ENCODE measurements at places on chromosomes 1 and 21.

- no peak for DNase-seq
Observed at GRCh38 chr1:32178380-32179192, 889 bp upstream of the TXLNA start.

- peak; percentile 55 for DNase-seq
Observed at GRCh38 chr1:202154766-202155477, 5.5 kb downstream of the PTPN7 start.

DNA sequence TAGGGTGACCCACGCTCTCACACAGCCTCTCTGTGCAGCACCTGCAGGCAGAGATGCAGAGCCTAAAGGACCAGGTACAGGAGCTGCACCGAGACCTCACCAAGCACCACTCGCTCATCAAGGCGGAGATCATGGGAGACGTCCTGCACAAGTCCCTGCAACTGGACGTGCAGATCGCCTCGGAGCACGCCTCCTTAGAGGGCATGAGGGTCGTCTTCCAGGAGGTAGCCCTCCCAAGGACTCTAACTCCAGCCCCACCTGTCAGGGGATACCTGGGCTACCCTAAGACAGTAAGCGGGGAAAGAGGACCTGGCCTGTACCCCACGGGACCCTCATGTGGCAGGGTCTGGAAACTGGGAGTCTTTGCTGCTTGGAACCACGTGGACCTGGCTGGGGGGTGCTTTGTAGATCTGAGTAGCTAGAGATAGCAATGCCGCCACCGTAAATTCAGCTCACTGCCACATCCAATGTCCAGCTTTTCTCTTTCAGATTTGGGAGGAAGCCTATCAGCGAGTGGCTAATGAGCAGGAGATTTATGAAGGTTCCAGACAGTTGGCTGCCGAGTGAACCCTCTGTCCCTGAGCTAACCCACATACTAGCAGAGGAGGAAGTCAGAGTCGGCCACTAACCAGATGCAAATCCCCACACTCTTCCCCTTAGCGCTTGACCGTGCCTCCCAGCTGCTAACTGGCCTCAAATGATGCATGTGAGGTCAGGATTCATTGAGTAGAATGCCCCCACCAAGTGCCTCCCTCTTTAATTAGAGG, 6.5 kb downstream of the RNF207 start:
- DNase-seq: no peak

DNA sequence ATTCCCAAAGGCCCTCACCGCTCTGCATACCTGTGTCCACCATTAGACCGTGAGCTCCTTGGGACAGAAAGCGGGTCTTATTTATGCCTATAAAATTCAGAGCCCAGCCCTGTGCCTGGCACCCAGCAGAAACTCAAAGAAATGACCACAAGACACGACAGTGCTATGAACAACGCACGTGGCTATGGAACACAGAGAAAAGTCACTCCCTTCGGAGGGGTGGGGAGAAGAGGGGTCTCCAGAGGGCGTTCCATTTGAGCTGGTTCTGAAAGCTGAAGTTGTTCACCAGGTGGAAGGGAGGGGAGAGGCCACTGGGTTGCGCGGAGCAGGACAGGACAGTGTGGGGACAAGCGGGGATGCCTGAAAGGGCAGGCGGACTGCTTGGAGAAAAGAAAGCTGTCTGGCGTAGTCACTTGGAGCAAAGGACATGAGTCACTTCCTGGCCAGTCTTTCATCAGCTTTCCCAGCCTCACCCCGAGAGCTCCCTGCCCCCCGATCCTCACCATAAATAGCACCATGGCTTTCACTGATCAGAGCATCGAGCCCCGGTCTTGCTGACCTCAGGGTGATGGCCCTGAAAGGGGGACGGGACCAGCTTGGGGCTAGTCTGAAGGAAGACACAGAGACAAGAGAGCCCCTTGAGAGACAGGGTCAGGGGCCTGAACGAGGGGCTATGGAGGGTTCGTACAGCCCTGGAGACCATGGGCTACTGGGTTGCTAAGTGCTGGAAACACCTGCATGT, 28.5 kb downstream of the ECE1 start:
- no peak for DNase-seq

- no peak for DNase-seq
Observed at GRCh38 chr1:218785928-218786327, 387.8 kb upstream of the LYPLAL1 start.

DNA sequence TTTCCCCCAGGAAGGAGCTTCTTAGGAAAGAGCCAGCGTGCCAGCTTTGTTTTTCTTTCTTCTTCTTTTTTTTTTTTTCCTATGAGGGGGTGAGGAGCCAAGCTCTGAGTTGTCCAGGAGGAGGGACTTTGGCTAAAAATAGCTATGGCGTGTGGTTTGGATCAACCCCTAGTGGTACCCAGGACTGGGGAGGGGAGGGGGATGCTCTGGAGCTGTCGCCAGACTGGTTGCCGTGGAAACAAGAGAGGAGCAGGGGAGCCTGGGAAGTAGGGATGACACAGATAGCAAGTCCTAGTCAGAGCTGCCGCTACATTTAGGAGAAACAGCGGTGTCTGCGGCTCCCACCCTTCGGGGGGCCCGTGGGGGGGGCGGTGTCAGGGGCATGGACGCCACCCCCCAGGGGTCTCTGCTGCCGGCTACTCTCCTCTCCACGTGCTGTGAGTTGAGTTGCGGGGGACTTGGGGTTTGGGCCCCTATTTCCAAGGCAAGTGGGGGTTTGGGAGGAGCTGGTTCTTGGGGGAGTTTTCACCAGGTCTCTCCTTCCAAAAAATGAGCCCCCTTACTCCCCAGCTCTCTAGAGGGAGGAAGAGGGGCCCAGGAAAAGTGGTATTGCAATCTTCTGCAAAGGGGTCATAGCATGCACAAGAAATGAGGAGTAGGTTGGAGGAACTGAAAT, at the start of gene KCNJ9:
TSS of gene KCNJ9 (plus strand) at position 278 of the 676 bp plus-strand sequence. CDS start 2,493 bp downstream, outside the sequence.
- DNase-seq: no peak

DNA sequence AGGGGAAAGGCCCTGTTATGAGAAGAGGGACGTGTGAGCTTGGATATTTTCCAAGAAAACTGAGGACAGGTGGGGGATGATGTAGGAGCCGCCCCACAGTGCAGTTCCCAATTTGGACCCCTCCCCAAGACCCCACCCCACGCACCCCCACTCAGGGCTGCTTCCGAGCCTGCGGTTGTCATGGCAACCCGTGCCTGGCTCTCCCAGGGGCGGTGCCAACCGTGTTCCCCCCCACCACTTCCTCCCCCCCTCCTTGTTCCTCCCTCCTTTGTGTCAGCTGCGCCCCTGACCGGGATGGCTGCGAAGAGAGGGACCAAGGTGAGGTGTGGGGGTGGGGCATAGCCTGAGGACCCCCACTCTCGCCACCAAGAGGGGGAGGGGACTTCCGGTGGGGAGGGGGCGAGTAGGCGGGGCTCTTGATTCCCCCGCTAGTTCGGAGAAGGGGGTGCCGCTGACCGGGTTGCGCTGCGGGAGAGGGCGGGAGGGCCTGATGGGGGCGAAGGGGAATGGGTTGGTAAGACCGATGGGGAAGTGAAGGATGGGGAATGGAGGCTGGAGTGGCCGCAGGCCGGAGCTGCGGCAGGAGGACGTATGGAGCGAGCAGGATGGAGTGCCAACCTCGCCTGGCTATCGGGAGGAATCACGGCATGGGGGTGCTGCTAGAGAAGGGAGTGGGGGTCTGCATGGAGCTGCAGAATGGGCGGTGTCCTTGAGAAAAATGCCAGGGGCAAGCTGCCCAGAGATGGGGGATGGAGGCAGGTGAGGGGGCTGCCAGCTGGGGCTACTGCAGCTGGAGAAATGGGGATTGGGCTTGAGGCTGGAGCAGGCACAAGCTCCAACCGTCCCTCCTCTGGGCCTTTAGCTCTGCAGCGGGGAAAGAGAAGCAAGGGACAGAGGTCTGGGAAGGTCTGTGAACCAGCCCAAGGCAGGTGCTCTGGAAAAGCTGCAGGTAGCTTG, 953 bp downstream of the TRIM46 start:
- DNase-seq: peak; percentile 70

GRCh38 chr1:11478571-11479374, at the start of gene DISP3:
DISP3 (plus strand) TSS chr1:11479155; CDS start chr1:11500993, 21,838 bp downstream.
- DNase-seq: peak; percentile 48

- DNase-seq: no peak
Observed at GRCh38 chr21:43951911-43952703, 60.0 kb upstream of the TRAPPC10 start.

GRCh38 chr1:225468270-225469020, 40.6 kb upstream of the LBR start:
- DNase-seq: no peak

DNA sequence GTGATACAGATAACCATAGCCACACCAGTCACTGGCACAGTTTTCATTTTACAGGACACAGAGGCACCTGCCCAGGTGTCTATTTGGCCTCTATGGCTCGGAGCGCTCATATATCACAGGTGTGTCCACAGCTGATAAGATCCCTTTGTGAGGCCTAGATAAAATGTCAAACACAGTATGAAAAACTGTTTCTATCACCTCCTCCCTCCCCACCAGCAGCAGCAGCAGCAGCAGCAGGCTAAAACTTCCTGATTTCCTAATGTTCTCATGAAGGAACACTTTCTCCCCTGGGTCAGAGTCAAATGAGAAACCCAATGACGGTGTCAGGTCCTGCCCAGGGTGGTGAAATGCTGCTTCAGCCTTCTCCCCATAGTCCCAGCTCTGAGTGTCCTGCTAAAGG, 24.4 kb downstream of the ELAPOR1 start:
- DNase-seq: no peak

- DNase-seq: no peak
Observed at GRCh38 chr1:15309687-15310086, 62.7 kb downstream of the FHAD1 start.

DNA sequence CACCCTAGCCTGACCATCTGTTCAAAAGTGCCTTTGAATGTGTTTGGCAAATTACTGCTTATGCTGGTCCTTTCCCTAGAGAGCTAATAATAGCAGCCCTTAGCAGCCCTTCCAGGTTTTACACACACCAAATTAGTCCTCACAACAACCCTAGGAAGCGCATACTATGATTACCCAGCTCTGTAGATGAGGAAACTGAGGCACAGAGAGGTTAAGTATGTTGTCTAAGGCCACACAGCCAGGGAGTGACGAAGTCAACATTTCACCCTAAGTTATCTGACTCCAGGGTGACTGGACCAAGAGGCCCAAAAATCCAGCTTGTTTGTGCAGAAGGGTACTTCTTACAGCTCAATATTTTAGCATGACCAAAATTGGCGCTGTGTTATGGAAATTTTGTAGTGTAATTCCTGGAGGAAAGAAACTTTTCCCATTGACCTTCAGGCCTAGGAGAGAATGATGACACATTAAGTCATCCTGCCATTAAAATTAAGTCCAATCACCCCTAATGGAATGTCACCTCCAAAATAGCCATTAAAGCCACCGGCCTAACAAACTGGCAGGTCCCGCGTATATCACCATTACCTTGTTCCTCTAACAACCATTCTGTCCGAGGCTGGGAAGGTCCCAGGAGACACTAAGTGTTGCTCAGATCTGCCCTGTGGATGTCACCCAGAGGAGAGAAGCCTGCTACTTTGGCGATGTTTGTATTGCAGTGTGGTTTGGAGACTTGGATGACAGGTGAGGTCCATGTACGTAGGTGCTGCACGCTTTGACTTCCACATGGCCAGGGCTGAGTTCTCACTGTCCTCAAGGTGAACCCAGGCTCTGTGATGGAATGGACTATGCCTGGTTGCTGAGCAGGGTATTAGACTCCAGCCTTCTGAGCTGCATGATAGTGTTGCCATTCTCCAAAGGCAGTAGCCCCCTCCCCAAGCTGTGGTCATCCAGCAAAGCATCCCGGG, 258.3 kb downstream of the TOMM20 start:
- DNase-seq: no peak

GRCh38 chr1:67250051-67250653, 57.5 kb upstream of the IL12RB2 start:
- no peak for DNase-seq

Measured in CD4-positive, alpha-beta T cell treated with Interleukin-6 at 100 ng/mL for 8 hours (primary cell).